H9 (cell line): ENCODE measurements at places on chromosomes 1 and 21.

DNA sequence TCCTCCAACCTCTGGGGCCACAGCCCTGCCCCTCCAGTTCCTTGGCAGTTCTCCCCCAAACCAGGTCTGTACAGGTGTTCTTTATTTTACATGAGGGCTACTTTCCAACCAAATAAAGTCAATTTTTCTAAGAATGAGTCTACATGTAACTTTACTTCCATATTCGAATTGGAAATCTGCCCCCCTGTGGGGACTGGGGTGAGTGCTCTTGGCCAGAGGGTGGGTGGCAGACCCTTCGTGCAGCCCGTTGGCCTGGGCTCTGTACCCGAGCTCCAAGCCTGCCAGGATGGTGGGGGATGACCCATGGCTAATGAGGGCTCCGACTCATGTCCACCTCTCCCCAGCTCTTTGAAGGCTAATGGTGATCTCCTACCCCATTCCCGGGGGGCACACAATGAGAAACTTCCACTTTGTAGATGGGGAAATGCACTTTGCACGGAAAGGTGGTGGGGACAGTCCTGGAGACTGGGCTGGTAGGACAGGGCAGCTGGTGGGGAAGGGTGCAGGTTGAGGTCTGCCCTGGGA lies 589 bp upstream of the CATSPER4 start:
- no peak overlapping the region for H3K27ac ChIP-seq
- no peaks in the 10 kb centered on the region for H3K4me1 ChIP-seq
- H3K36me3 ChIP-seq, result peaks cover 5% of the 10 kb centered on the region; the same call in 1 of the 3 replicates
- no peaks in the 10 kb centered on the region for H3K27me3 ChIP-seq
- DNase-seq, result no peak

DNA sequence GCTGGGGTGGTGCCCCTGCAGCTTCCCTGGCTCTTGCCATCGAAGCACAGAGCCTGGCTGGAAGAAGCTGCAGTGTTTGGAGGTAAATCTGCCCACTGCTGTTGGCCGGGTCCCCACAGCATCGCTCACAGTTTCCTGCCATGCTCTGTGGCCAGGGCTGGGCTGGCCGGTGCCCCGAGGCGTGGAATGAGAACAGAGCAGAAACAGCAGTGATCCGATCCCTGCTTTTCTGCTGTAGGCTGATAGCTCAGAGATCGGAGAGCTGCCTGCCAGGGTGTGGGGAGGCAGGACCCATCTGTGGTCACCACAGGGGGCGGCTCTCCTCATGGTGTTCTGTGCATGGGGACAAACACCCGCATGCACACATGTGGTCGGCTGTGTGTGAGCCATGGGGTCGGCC lies 11.5 kb downstream of the SLC45A1 start:
- no peak overlapping the region for H3K27ac ChIP-seq
- no peak overlapping the region for H3K4me3 ChIP-seq
- no peaks in the 10 kb centered on the region; the same call in 2 of the 3 replicates for H3K36me3 ChIP-seq
- no peaks in the 10 kb centered on the region for H3K4me1 ChIP-seq

DNA sequence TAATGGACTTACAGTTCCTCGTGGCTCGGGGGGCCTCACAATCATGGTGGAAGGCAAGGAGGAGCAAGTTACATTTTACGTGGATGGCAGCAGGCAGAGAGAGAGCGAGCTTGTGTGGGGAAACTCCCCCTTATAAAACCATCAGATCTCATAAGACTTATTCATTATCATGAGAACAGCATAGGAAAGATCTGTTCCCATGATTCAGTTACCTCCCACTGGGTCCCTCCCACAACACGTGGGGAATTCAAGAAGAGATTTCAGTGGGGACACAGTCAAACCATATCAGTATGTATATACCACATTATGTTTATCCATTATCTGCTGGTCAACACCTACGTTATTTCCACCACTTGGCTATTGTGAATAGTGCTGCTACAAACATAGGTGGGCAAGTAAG lies 352.3 kb upstream of the B3GALT2 start:
- no peak overlapping the region for H3K27ac ChIP-seq
- no peak overlapping the region for H3K4me3 ChIP-seq
- no peaks in the 10 kb centered on the region for H3K27me3 ChIP-seq
- no peak for DNase-seq

DNA sequence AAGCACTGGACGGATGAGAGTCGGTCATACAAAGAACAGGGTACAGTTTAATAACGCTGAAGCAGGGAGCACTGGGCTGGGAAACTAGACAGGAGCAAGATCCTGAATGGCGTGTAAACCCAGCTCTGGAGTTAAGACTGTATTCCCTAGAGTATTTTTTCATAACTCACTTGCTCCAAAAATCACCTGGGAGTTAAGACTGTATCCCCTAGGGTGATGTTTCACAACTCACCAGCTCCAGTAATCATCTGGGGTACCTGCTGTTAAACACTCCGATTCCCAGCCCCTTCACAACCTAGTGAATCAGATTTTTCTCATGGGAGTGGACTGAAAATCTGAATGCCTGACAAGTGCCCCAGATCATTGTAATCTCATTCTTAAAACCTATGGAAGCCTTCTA lies 123.2 kb downstream of the MAB21L3 start:
- H3K4me3 ChIP-seq, result no peak overlapping the region
- no peaks in the 10 kb centered on the region for H3K27me3 ChIP-seq
- no peak for DNase-seq
- no peak overlapping the region for H3K27ac ChIP-seq
- H3K36me3 ChIP-seq, result no peaks in the 10 kb centered on the region

DNA sequence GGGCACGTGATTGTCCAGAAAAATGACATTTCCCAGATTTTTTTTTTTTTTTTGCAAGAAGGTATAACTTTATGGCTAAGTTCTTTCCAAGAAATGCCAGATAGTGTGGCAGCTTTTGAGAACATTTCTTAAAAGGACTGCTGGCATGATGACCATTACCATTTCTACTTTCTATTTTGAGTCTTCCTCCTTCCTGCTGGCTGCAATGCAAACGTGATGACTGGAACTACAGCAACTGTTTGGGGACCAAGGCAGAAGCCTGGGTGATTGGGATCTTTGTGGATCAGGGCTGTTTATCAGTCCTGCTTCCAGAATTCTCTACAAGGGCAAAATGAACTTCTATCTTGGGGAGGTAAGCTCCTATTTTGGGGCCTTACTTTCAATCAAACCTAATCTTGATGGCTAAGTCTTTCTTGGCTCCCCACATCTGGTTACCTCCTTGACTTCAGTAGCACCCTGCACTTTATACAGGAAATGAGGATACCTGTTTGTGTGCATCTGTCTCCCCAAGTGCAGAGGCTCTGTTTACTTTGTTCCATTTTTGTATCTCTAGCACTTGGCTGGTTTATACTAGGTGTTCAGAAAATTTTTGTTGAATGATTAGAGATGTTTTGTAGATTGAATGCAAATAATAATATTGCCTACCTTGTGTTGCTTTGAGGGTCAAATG lies 3.7 kb upstream of the DDX20 start:
- no peak for DNase-seq
- no peak overlapping the region for H3K4me3 ChIP-seq
- H3K4me1 ChIP-seq, result peaks cover 2% of the 10 kb centered on the region
- H3K27ac ChIP-seq, result no peak overlapping the region

- no peaks in the 10 kb centered on the region for H3K27me3 ChIP-seq
- no peaks in the 10 kb centered on the region for H3K36me3 ChIP-seq
- H3K27ac ChIP-seq, result no peak overlapping the region
These were observed 563.0 kb downstream of the LRRIQ3 start for GRCh38 chr1:73635021-73635420.

GRCh38 chr1:182086620-182087019 lies 25.1 kb upstream of the ZNF648 start:
- H3K4me1 ChIP-seq, result no peaks in the 10 kb centered on the region
- H3K4me3 ChIP-seq, result no peak overlapping the region
- H3K27ac ChIP-seq, result no peak overlapping the region

GRCh38 chr1:114892194-114892918 lies 37.7 kb downstream of the SYCP1 start:
- H3K27ac ChIP-seq, result no peak overlapping the region
- H3K36me3 ChIP-seq, result no peaks in the 10 kb centered on the region
- H3K4me1 ChIP-seq, result no peaks in the 10 kb centered on the region; the same call in 1 of the 2 replicates
- DNase-seq, result peak; percentile 81
- H3K4me3 ChIP-seq, result peak overlapping the region; percentile 11; the same call in 1 of the 3 replicates

- no peaks in the 10 kb centered on the region; the same call in 1 of the 2 replicates for H3K4me1 ChIP-seq
- no peak overlapping the region for H3K4me3 ChIP-seq
- H3K36me3 ChIP-seq, result no peaks in the 10 kb centered on the region
- no peak for DNase-seq
- H3K27ac ChIP-seq, result no peak overlapping the region
- no peaks in the 10 kb centered on the region for H3K27me3 ChIP-seq
These were observed 125.8 kb upstream of the HOOK1 start for GRCh38 chr1:59688976-59689375.

DNA sequence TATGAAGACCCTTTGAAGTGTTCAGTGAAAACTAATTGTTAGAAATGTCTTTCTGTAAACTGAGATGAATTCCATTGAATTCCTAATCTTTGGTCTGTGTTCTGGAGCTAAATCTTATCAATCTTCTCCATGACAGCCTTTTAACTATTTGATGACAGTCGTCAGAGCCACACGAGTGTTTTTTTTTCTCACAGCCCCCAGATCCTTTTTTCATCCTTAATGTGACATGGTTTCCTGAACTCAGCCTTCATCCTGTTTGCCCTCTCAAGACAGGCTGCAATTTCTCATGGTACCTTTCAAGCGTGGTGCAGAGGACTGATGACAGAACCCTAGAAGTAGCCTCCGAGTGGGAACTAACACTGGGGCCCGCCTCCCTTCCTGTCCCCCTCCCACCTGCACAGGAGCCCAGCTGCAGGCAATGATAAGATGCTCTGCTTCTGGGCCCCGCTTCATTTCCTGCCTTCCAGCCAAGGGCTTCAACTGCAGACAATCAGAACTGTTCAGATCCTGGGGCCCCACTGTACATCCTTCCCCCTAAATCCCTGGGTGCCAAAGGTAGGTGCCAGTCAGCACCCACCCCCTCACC lies 114.6 kb upstream of the VAV3 start:
- H3K4me1 ChIP-seq, result no peaks in the 10 kb centered on the region
- no peaks in the 10 kb centered on the region for H3K36me3 ChIP-seq
- no peak overlapping the region for H3K4me3 ChIP-seq
- no peak overlapping the region for H3K27ac ChIP-seq

- 0 out of 2 replicates have a peak, but pooled peaks cover 2% of the 10 kb centered on the region for H3K27me3 ChIP-seq
- DNase-seq, result peak; percentile 39
- H3K27ac ChIP-seq, result no peak overlapping the region
- H3K4me3 ChIP-seq, result no peak overlapping the region
- peaks cover 6% of the 10 kb centered on the region; the same call in 1 of the 2 replicates for H3K4me1 ChIP-seq
These were observed 40.5 kb upstream of the PROX1 start for GRCh38 chr1:213947200-213947801.

GRCh38 chr1:21469581-21469980 lies 29.6 kb downstream of the NBPF3 start:
- no peak overlapping the region for H3K27ac ChIP-seq
- peaks cover 2% of the 10 kb centered on the region; the same call in 1 of the 2 replicates for H3K4me1 ChIP-seq
- H3K27me3 ChIP-seq, result no peaks in the 10 kb centered on the region

GRCh38 chr1:228403231-228403631 lies 3.4 kb downstream of the TRIM11 start:
- DNase-seq, result peak; percentile 13
- H3K36me3 ChIP-seq, result peaks cover 53% of the 10 kb centered on the region
- no peaks in the 10 kb centered on the region for H3K27me3 ChIP-seq
- 0 out of 2 replicates have a peak, but pooled peaks cover 5% of the 10 kb centered on the region for H3K4me1 ChIP-seq

GRCh38 chr1:229031061-229031460 lies 239.8 kb upstream of the RAB4A start:
- H3K36me3 ChIP-seq, result no peaks in the 10 kb centered on the region
- H3K4me1 ChIP-seq, result peaks cover 8% of the 10 kb centered on the region
- H3K4me3 ChIP-seq, result no peak overlapping the region
- no peak overlapping the region for H3K27ac ChIP-seq
- DNase-seq, result no peak

DNA sequence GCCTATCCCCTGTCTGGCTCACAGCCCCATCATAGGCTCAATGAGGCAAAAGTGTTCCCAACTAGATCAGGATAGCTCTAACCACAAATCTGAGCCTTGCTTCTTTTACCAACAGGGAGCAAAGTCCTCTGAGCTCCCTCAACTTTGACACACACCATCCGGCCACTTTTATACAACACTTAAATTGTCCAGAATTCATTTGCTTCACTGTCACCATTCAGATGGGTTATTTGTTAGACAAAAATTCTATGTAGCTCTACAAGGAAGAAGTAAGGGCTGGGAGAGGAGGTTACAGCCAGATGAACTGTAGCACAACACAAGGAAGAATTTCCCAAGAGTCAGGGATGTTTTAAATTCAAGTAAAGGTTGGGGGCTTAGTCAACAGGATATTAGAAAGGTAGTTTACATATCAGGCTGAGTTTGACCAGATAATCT lies 50.8 kb downstream of the TGFBR3 start:
- no peak overlapping the region for H3K27ac ChIP-seq
- no peaks in the 10 kb centered on the region for H3K36me3 ChIP-seq
- H3K27me3 ChIP-seq, result no peaks in the 10 kb centered on the region
- H3K4me3 ChIP-seq, result no peak overlapping the region

- no peaks in the 10 kb centered on the region for H3K36me3 ChIP-seq
- H3K27me3 ChIP-seq, result no peaks in the 10 kb centered on the region
- peaks cover 8% of the 10 kb centered on the region for H3K4me1 ChIP-seq
- H3K27ac ChIP-seq, result no peak overlapping the region
- no peak overlapping the region for H3K4me3 ChIP-seq
- DNase-seq, result no peak
These were observed 7.7 kb upstream of the AGTRAP start for GRCh38 chr1:11728126-11728806.

DNA sequence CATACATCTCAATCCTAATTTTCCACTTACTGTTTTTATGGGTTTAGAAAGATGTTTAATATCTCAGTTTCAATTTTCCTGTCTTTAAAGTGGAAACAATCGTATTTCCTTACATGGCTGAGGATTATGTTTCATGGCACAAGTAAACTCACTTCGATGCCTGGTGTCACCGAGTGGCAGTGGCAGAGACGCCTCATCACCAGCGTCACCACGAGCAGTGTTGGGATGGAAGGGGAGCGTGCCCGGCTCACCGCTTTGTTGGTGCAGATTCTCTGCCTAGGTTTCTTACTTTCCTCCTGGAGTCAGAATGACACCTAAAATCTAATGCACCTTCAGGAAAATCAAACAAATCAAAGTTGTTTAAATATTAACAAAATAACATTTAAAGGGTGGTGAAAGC lies 48.2 kb upstream of the DIP2A start:
- no peak for DNase-seq
- H3K27ac ChIP-seq, result peak overlapping the region; percentile 77
- peaks cover 25% of the 10 kb centered on the region for H3K36me3 ChIP-seq
- peaks cover 9% of the 10 kb centered on the region; the same call in 1 of the 2 replicates for H3K4me1 ChIP-seq
- no peaks in the 10 kb centered on the region for H3K27me3 ChIP-seq

DNA sequence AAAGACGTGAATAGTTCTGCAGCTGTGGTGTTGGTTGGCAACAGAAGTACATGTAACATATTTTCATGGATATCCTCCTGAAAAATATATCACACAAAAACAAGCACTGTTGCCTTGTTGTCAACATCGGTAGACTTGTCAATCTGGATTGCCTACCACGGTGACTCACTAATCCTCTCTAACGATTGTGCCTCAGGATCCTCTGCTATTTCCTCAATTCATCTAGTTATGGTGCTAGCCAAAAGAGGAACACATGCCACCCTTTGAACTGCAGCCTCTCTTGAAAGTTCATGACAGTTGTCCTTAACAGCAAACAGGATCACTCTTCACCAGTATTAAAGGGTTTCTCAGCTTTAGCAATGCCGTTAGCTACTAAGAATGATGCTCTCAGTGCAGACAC lies 25.7 kb downstream of the RASAL2 start:
- no peaks in the 10 kb centered on the region for H3K27me3 ChIP-seq
- H3K4me1 ChIP-seq, result no peaks in the 10 kb centered on the region; the same call in 1 of the 2 replicates
- no peak overlapping the region for H3K4me3 ChIP-seq

GRCh38 chr1:92879316-92879968 lies 47.6 kb downstream of the RPL5 start:
- H3K27ac ChIP-seq, result no peak overlapping the region
- no peak overlapping the region for H3K4me3 ChIP-seq
- H3K4me1 ChIP-seq, result no peaks in the 10 kb centered on the region
